ENCODE measurements at places on chromosomes 3 and 15. TPM values are rescaled to one million over a fixed set of nuclear protein-coding genes. Genes with fewer than 3 reads are reported as not detected.

Gene DUOXA2
- not detected for total RNA-seq

Gene ATP13A3
- 155 TPM for total RNA-seq

Gene DENND6A
- 17.2 TPM for total RNA-seq

Gene CDCP1
- 0.16 TPM for total RNA-seq

Gene NOX5
- not detected for total RNA-seq

All from bladder microvascular endothelial cell (primary cell).